WTC11 (cell line): ENCODE measurements at places on chromosomes 6 and 20.

DNA sequence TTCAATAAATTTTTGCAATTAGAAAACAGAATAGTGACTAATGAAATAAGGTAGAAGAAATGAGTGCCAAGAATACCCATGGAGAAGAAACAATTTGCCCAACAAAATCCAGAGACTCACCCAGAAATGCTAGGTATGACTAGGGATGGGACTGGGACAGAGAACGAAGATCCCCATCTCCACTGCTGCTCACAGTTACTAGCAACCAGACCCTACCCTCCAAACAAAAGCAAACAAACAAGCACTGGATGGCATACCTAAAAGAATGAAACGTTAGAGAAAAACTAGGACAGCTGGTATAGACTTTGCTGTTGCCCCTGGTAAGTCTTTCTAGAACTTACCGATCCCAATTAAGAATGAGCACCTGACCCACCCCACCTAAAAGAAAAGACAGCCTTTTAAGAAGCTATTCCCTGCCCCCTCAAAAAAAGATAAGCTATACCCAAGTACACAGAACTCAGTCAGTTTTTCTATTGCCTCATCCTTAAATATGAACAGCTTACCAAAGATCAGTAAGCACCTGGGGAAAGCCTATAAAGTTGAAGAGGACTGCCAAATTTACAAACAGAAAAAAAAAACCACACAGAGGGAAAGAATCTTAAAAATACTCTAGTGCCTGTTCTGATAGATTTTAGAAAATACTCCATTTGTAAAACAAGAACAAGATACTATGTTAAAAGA, 31.7 kb downstream of the REPS1 start:
- no peaks in the 10 kb centered on the region for H3K27me3 ChIP-seq
- no peak for DNase-seq
- H3K4me3 ChIP-seq: no peak overlapping the region
- peaks cover 44% of the 10 kb centered on the region for H3K4me1 ChIP-seq
- H3K27ac ChIP-seq: peak overlapping the region; percentile 30

DNA sequence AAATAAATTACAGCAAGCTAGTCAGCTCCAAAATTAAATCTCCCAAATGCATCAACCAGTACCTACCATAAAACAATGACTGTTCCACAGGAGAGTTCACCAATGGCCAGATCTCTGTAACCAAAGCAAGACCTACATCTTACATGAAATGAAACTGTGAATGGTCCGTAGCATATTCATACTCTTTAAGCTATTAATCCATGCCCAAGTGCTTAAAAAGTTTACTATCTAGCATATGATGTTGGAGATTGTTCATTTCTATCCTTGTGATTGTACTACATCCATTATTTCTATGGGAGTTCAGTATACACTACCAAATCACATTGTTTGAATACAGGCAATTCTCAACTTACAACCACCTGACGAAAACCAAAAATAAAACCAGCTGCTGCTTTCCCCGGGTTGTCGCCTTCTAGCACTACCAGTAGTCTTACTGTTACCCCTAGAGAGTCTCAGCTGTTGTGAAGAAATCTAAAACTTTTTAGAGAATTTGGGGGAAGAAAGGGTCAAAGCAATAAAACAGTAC, 38.0 kb downstream of the HIVEP2 start:
- no peaks in the 10 kb centered on the region for H3K27me3 ChIP-seq
- no peak overlapping the region for H3K4me3 ChIP-seq
- 0 out of 2 replicates have a peak overlapping the region, but pooled peaks have one; percentile 14 for H3K27ac ChIP-seq
- no peaks in the 10 kb centered on the region for H3K36me3 ChIP-seq

DNA sequence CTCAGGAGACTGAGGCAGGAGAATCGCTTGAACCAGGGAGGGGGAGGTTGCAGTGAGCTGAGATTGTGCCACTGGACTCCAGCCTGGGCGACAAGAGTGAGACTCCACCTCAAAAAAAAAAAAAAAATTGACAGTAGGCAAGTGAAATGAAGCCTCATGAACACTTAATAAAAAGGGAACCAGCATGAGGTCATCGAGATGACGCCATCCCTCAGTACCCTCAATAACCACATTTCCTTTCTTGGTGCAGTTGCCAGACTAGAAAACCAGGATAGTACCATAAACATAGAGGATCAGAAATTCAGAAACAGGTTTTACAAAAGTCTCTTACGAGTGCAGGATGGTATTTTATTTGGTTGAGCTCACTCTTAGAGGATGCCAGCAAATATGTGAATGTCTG, 584.1 kb downstream of the MAFB start:
- H3K27ac ChIP-seq: no peak overlapping the region
- no peak overlapping the region for H3K4me3 ChIP-seq
- H3K27me3 ChIP-seq: no peaks in the 10 kb centered on the region

GRCh38 chr6:27312146-27312949, at the start of gene POM121L2:
TSS of gene POM121L2 (minus strand) at chr6:27312273. CDS start at chr6:27312170, 103 bp downstream.
- no peaks in the 10 kb centered on the region for H3K36me3 ChIP-seq
- peak; percentile 84 for DNase-seq
- no peak within 1 kb of the TSS for H3K27ac ChIP-seq
- peaks cover 65% of the 10 kb centered on the region for H3K27me3 ChIP-seq
- peak within 1 kb of the TSS; percentile 91 for H3K4me3 ChIP-seq

- no peak for DNase-seq
- H3K4me3 ChIP-seq: no peak overlapping the region
- H3K4me1 ChIP-seq: peaks cover 18% of the 10 kb centered on the region
- no peak overlapping the region for H3K27ac ChIP-seq
- peaks cover 8% of the 10 kb centered on the region for H3K27me3 ChIP-seq
- peaks cover 34% of the 10 kb centered on the region for H3K36me3 ChIP-seq
Measured at GRCh38 chr6:100944644-100945043, 63.5 kb upstream of the ASCC3 start.

DNA sequence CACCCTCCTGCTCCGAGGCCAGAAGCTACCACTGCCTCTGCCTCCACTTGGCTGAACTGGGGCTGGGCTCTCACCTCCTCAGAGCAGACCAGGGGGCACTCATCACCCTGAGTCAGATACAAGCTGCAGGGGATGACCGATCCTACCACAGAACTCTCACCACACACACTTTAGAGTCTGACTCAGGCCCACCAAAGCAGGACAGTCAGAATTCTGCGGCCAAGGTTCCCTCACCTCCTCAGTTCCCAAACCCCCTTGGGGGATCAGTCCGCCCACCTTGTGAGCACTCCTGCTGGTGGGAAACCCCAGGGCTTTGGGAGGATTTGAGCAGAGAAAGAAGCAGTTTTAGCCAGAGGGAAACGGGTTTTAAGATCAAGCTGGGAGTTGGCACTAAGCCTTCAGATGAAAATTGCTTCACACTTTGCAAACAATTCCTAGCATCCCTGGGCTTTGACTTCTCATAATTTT, 587.8 kb upstream of the JAG1 start:
- no peak overlapping the region for H3K4me3 ChIP-seq
- H3K27me3 ChIP-seq: no peaks in the 10 kb centered on the region
- no peak for DNase-seq

GRCh38 chr6:84033523-84034451, at the start of gene MRAP2:
TSS of gene MRAP2 (plus strand) at chr6:84033772. CDS start at chr6:84055319, 21,547 bp downstream.
- peaks cover 27% of the 10 kb centered on the region for H3K4me1 ChIP-seq
- peaks cover 22% of the 10 kb centered on the region for H3K36me3 ChIP-seq
- peak; percentile 66 for DNase-seq
- no peak within 1 kb of the TSS for H3K27ac ChIP-seq
- H3K27me3 ChIP-seq: peaks cover 32% of the 10 kb centered on the region

GRCh38 chr20:12098421-12098820, 180.7 kb downstream of the BTBD3 start:
- DNase-seq: no peak
- H3K36me3 ChIP-seq: no peaks in the 10 kb centered on the region
- no peak overlapping the region for H3K4me3 ChIP-seq
- no peaks in the 10 kb centered on the region for H3K27me3 ChIP-seq
- H3K27ac ChIP-seq: no peak overlapping the region

DNA sequence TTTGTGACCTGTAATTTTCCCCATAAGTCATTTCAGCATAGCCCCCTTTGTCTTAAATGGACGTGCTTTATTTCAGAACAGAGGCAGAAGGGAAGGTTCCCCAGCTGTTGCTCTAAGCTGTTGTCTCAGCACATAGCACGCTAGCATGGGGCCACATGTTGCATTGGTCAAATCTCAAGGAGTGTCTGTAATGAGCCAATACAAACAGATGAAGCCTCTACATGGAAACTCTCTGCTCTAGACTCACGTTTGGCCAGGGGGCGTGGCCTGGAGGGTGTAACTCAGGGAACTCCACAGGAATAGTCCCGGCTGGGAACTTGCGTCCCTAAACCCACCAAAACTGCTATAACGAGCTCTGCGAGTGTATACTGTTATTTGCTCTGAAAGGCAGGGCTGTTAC, 35.2 kb upstream of the SLC22A2 start:
- H3K27ac ChIP-seq: no peak overlapping the region
- H3K4me1 ChIP-seq: peaks cover 12% of the 10 kb centered on the region
- H3K4me3 ChIP-seq: no peak overlapping the region
- peaks cover 5% of the 10 kb centered on the region for H3K27me3 ChIP-seq
- no peak for DNase-seq

GRCh38 chr6:92023410-92023966, 1395.9 kb downstream of the EPHA7 start:
- no peak for DNase-seq
- H3K4me1 ChIP-seq: no peaks in the 10 kb centered on the region
- no peak overlapping the region for H3K27ac ChIP-seq
- H3K4me3 ChIP-seq: no peak overlapping the region

DNA sequence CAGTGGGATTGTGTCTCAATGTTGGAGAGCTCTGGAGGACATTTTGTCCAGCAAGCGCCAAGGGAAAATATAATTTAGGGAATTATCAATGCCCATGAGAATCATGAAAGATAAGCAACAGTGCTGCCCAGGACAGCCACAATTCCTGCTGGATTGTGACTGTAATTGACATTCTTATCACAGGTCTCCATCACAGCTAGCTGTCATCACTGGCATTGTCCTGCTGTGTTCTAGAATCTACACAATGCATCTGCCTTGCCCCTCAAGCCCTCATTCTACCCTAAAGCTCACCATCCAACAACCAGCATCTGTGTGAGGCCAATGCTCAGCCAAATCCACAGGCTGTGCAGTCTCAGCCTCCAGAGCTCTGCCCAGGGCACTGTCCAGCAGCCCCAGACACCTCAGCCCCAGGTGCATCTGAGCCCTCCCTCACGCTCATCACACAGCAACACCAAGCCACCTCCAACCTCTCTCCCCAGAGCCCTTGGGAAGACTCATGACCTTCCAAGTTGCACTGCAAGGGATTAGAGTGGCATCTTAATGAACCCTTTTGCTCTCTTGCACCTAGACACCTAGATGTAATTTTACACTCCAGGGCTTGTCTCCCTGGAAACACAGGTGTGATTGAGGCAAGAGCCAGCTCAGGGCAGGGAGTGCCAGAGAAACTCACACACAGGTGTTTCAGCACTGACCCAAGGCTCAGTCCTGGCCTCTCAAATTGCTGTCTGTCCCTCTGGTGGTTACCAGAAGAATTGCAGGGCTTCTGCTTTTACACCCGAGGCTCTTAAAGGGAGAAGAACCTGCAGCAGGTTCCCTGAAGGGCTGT, 85.2 kb upstream of the PHACTR3 start:
- H3K27me3 ChIP-seq: peaks cover 35% of the 10 kb centered on the region

- no peak overlapping the region for H3K4me3 ChIP-seq
- no peak overlapping the region for H3K27ac ChIP-seq
- H3K36me3 ChIP-seq: no peaks in the 10 kb centered on the region
Measured at GRCh38 chr6:41658636-41659035, 20.4 kb downstream of the MDFI start.

- H3K4me1 ChIP-seq: peaks cover 43% of the 10 kb centered on the region
- H3K4me3 ChIP-seq: peak overlapping the region; percentile 63
- no peaks in the 10 kb centered on the region for H3K36me3 ChIP-seq
- no peak for DNase-seq
- H3K27me3 ChIP-seq: peaks cover 83% of the 10 kb centered on the region
Measured at GRCh38 chr6:1609041-1609647, 571 bp upstream of the FOXC1 start.

DNA sequence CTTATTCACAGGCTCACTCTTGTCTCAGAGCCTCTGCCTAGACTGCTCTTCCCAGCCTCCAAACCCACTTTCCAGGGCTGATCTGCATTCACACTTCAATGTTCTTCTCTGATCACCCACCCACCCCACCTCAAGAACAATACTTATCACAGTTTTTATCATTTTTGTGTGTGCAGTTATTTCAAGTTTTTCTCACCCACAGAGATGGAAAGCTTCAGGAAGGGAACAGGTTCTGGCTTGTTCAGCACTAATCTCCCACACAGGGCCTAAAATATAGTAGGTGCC, 160.9 kb downstream of the MRPL14 start:
- H3K36me3 ChIP-seq: no peaks in the 10 kb centered on the region
- no peak for DNase-seq
- H3K27me3 ChIP-seq: peaks cover 3% of the 10 kb centered on the region; the same call in 1 of the 2 replicates
- H3K27ac ChIP-seq: no peak overlapping the region; the same call in 1 of the 2 replicates
- H3K4me1 ChIP-seq: peaks cover 27% of the 10 kb centered on the region

DNA sequence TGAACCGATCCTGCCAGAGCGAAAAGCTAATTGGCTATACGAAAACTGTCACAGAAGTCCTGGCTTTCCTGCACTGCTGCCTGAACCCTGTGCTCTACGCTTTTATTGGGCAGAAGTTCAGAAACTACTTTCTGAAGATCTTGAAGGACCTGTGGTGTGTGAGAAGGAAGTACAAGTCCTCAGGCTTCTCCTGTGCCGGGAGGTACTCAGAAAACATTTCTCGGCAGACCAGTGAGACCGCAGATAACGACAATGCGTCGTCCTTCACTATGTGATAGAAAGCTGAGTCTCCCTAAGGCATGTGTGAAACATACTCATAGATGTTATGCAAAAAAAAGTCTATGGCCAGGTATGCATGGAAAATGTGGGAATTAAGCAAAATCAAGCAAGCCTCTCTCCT, 14.2 kb downstream of the CCR6 start:
- H3K36me3 ChIP-seq: no peaks in the 10 kb centered on the region
- H3K27me3 ChIP-seq: peaks cover 3% of the 10 kb centered on the region; the same call in 1 of the 2 replicates
- no peak for DNase-seq
- no peak overlapping the region for H3K4me3 ChIP-seq
